ENCODE measurements at places on chromosomes 4 and X.

DNA sequence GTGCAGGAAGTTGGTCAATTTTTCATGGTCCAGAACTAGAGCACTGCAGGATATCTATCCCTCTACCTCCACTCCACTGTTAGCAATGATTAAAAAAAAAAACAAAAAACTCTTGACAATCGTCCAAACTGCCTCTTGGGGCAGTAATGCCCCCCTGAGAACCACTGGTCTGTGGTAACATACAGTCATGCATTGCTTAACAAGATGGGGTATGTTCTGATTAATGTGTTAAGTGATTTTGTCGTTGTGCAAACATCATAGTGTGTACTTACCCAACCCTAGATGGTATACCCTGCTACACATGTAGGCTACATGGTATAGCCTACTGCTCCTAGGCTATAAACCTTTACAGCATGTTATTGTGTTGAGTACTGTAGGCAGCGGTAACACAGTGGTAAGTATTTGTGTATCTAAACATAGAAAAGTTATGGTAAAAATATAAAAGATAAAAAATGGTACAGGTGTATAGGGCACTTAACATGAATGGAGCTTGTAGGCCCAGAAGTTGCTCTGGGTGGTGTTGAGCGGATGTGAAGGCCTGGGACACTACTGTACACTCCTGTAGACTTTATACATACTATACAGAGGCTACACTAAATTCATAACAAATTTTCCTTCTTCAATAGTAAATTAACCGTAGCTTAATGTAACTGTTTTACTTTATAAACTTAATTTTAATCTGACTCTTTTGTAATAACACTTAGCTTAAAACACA is 34.1 kb downstream of the ART3 start:
- no peak for DNase-seq

- no peak for DNase-seq
Measured at GRCh38 chr4:47567511-47567910, 82.4 kb downstream of the ATP10D start.

DNA sequence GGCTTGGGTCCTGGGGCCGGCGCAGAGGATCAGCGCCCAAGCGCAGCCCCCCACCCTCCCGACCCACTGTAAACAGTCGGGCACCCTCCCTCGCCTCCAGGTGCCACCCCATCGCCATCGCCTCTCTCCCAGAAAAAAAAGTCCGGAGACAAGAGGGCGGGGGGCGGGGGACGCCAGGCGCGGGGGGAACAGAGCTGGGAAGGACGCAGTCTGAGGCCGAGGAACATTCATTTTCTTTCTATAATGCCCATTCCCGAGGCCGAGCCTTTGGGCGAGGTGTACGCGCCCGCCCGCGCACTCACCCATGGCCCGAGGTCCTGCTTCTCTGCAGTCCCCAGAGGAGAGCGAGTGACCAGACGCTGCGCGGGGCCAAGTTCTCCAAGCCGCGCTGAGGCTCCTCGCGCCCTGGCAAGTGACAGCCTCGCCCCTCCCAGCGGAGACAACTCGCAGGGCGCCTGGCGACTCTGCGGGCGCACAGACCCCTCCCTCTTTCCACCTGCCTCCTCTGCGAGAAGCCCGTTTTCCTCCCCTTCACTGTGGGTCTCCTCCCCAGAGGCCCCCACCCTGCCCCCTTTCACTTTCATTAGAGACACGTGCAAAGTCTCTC is 63.5 kb upstream of the WDR17 start:
- no peak for DNase-seq

GRCh38 chrX:151873096-151873495 is 39.6 kb upstream of the MAGEA4 start:
- DNase-seq: no peak

- DNase-seq: peak; percentile 83
Measured at GRCh38 chr4:165440415-165441158, 61.8 kb downstream of the CPE start.

- DNase-seq: no peak
Measured at GRCh38 chrX:77087529-77088169, 359.5 kb upstream of the FGF16 start.

DNA sequence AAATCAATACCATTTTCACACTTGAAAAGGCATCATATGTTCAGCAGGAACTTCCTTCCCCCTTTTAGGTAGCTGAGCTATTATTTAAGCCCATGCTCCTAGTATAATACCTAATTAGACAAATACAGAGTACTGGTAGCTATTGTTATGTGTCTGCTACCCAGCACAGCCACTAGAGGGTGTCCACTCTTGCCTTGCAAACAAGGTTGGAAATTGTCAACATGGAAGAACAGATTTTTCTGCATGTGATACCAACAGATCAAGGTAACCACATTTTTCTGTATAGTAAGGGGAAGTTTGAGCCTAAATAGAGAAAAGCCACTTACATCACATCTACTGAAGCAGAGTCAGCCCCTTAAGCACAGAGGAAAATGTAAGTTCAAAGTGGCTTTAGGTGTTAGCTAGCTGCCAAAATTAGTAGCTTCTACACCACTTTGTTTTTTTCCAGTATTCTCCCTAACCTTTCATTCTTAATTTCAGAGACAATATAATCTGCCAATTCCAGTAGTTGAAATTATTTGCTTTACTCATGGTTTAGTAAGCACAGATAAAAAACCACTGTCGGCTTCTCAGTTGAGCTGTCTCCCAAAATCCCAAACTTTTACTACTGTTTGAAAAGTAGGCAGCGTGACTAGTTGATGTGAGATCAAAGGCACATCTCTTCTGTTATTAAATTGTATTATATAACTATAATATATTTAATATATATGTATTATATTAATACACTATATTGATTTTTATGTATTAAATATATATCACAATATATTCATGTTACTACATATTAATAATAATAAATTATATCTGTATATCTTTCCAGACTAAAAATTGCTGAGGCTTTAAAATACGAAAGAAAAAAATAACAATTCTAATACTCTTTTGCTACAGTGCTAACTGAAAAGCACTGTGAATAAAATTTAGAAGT is 38.2 kb downstream of the EDNRA start:
- DNase-seq: peak; percentile 3

DNA sequence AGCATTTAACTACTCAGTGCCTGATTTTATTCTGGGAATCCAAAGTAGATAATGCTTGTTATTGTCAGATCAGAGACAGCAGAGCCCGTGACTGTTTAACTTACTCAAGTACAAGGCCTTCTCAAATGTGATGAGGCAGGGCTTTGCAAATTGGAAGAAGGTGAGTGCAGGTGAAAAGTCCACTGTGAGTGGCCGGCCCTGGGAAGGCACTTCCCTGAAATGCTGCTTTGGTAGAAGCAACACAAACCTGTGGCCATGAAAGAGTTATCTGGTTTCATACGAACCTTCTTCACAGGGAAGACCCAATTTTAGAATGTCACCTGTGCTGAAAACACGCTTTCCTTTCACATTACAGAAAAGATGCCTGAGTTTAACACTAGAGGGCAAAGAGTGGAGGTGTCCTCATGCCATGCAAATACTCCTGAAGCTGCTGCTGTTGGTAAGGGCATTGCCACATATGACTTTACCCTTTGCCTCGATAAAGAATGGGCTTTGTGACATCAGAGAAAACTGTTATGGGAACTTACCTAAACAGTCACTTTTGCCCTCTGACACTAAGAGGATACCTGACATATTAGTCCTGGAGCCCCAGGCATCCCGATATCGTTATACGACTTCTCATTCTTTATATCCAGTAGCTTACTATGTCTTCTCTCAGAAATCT is 8.0 kb downstream of the PPARGC1A start:
- no peak for DNase-seq

DNA sequence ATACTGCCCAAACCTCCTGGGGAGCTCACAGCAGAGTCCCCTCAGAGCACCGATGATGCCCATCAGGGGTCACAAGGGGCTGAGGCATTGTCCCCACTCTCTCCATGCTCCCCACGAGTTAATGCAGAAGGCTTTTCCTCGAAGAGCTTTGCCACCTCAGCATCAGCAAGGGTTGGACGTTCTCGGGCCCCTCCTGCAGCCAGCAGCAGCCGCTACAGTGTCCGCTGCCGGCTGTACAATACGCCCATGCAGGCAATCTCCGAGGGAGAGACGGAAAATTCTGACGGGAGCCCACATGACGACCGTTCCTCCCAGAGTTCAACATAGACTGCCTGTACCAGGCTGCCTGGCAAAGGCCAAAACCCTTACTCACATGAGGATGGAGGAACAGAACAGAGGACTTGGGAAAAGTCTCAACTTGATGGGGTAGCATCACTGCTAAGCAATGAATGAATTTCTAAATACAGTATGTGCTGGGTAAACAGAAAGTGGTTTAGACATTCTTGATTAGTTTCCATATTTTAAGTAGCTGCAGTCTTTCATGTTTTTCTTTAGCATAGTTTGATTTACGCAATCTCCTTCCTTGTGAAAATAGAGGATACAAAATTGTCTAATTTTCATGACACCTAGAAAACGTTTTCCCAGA is 5.0 kb upstream of the SCML1 start:
- DNase-seq: no peak

DNA sequence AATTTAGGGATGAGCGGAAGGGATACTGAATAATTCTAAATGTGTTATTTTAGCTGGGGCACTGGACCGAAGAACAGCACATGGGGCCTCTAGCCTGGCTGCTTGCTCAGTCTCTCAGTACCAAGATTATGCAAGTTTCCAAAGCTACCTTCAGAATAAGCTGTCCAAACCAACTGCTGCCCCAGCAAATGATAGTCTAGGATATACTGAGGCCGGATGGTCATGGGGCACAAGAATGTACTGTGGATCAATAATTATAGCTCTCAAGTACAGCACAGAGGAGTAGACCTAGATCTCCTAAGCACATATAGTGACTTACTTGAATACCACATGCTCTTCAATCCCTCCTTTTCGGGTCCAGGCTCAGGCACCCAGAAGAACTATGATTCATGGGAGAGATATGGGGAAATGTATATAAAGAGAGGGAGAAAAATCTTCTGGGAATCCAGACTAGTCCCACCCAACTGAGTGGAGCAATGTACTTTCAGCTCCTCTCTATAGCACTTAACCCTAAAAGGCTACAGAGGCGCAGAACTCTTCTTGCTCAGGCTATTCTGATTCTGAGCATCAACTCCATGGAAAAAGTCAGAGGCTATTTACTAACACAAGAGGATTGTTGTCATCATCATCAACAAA is 160.3 kb upstream of the GPC4 start:
- DNase-seq: no peak

DNA sequence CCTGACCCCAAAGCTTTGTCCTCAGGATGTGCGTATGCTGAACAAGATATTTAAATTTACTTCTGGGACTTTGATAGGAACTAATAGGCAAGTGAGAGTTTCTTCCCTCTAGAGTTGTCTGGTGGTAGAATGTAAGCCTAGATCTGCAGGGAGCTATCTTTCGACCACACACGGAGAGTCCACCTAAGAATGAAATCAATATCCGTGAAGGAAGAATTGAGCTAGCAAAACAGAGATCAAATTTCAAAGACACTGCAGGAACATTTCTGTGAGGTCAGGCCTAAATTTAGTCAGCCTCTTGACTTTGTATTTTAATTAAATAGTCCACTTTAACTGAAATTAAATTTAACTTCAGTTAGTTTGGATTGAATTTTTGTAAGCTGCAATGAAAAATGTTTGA is 871.3 kb downstream of the RAB28 start:
- DNase-seq: no peak

GRCh38 chrX:73963682-73964081 is 340.3 kb upstream of the ZCCHC13 start:
- DNase-seq: no peak

DNA sequence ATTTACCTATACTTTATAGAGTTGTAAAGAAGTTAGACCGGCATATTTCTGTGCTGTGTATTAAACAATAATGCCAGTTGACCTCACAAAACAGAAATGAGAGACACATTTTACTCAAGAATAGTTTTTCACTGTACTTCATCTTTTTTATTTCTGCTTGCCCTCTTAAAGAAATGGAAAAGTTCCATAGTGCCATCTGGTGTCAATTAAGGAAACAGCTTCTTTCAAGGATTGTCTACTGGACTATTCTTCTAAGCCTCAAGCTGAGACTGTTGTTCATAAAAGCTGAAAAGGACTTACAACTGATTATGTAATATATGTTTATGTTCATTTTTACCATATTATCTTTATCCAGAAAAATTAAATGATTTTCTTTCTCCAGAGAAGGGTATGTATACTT is 1523.7 kb downstream of the ARAP2 start:
- no peak for DNase-seq

DNA sequence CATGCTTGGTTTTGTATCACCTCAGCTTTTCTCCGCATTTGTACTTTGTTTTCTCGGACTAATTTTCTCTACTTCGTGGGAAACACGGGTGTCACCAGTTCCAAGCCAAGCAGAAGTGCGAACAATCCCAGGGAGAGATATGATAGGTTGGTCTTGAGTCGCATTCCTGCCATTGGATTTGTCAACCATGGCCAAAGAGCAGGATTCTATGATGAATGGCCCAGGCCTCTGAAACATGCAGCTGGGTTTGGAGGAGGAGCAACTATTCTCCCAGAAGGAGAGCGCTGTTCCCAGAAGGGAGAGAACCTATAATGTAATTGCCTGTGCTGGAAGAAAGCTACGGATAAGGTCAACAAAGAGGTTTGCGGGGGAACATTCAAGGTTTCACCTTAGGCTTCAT is 10.3 kb upstream of the FGFBP1 start:
- no peak for DNase-seq

DNA sequence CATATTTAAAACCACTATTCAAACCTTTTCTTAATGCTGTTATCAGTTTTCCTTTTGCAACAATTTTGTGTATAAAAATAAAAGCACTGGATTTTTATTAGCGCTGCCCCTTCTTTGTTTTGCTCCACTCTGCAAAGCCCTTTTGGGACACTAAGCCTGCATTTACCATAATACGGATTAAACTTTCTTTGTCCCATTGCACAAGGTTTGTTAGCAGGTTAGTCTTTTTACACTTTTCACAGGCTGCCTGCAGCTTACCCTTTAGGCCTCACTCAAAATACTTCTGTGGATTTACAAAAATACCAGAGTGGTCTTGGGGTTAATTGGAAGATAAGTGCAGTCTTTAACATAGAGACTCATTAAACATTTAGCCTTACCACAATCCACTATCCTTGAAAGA is 35.7 kb upstream of the MAB21L2 start:
- no peak for DNase-seq

GRCh38 chr4:139300431-139301112 is 733 bp upstream of the NAA15 start:
- peak; percentile 7 for DNase-seq

GRCh38 chr4:110196206-110196870 is 2.1 kb downstream of the ELOVL6 start:
- no peak for DNase-seq

DNA sequence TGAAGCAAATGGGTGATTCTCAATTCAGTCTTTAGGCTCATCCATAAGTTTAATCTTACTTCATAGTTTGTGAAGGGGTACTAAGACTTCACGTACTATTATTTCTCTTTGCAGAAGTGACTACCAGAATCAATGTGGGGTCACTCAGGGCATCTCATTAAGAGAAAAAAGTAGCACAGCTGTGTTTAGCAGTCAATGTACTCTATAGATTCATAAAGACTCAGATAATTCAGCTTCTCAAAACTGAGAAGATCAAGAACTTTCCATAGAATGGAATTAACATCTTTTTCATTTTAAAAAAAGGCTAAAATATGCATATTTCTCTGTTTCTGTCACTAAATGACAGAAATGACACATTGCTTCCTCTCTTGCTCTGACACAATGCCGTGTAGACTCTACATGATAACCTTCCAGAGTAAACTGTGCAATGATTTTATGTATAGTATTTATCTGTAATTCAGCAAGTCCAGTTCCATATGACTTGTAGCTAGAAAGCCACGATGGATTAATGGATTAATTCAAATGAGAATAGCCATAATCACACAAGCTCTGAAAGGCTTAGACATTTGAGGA is 20.3 kb upstream of the LSM6 start:
- no peak for DNase-seq

GRCh38 chr4:30939069-30939468 is 218.9 kb downstream of the PCDH7 start:
- no peak for DNase-seq

- DNase-seq: no peak
Measured at GRCh38 chr4:181475781-181476507, 767.3 kb upstream of the TENM3 start.

All from NCI-H226 (cell line).